ENCODE measurements at places on chromosomes 16 and 17.

DNA sequence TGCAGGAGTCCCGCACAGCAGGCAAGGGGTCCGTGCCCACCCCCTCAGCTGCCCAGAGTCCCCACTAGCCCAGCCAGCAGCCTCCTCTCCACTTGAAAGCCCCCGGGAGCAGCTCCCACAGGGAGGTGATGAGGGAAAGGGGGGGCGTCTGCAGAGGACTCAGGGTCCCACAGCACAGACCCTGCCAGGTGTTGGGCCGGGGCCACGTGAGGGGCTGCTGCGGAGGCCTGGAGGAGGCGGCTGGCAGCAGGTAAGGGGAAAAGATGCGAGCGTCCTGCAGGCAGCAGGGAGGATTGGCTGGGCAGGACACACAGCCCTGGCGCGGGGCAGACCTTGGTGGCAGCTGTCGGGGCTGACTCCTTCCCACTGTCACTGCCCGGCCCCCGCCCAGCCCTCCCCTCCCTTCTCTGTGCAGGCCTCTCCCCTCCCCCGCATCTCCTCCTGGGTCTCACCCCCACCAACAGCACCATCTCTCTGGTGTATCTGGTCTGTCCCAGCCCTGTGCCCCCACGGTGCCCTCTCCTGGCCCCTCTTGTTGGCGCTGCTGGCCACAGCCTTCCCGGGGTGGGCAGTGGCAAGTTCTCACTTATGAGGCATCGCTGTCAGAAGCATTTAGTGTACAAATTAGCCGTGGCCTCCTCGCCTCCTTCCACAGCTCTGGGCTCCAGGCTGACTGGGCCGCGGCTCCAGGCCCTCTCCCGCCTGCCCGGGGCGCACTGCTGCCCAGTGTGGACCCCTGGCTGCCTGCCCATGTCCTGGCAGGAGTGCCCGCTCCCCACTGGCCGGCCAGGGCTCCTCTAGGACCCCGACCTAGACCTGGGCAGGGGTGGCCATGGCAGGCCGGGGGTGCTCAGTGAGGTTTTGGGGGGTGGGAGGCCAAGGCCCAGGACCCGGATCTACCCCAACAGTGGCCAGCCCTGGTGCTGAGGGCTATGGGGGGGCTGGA is 4.4 kb upstream of the PRR35 start:
- no peak for DNase-seq

- peak; percentile 84 for DNase-seq
Observed at GRCh38 chr17:79664930-79665737, 54.3 kb upstream of the RBFOX3 start.

DNA sequence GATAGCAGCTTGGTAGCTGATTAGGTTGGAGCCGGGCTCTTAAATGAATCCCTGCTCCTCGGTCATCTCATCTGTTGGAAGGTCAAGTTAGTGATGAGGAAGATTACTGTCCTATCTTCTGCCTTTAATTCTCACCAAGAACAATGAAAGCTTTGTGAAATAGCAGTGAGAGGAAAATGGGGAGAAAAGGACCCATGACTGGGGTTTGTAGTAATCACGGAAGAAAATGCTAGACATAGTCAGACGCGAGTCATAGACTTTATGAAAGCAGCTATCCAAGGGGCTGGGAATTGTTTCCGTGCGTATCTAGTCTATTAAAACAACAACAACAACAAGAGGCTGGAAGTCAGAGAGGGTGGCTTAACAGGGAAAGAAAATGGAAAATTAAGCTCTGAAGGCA is 18.3 kb downstream of the PIK3R5 start:
- DNase-seq, result no peak

DNA sequence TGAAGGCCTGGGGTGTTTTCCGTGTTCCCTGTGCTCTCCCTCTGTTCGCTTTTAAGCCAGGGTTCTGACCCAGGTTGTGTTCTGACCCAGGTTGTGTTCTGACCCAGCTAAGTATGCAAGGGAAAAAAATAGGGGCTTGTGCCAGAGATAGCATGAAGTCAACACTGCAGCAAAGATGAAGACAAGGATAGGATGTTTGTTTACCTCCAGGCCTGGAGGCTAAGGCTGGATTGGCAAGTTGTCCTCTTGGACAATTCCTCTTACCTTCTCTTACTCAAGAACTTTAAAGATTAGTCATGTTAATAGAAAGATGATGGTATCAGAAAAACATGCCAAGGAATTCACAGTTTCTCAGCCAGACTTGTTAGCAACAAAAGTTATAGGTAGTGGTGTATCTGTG is 19.4 kb downstream of the LYRM9 start:
- DNase-seq, result no peak

- DNase-seq, result no peak
Observed at GRCh38 chr16:31224092-31224955, 7.4 kb upstream of the PYDC1 start.

DNA sequence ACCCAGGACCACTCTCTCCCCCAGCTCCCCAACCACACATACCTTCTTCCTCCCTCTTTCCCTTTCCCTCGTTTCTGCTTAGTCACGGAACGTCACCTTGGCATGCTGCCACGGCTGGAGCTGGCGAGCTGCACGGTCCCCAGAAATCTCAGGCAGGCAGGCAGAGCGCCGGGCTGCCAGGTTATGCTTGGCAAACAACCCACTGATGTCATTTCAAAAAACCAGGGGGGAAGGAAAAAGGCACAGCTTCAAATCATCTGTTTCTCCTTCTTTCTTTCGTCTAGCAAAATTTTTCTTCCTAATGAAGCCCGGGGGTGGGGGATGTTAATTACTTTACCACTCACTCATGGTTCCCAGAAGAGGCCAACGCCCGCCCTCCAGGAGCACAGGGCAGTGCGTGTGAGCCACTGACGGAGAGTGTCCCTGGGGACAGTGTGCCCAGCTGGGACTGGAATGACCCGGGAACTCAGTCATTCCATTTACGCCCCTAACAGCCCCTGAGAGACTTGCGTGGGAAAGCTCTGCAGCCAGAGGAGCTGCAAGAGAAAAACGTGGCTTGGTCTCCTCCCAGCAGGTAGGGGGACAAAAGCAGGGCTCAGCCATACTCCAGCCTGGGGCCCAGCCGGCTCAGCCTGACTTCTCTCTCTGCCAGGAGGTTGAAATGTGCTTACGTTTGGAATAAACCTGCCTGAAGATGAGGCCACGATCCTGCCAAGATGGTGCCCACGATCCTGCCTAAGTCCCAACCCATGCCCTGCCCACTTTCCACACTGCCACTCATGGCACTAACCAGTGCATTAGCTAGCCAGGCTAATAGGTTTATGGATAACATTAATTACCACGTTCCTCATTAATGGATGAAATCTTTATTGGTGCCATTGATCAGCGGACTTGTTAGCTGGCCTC is 198.9 kb downstream of the ZFHX3 start:
- DNase-seq, result peak; percentile 85

GRCh38 chr17:9880582-9880999 is 24.5 kb downstream of the RCVRN start:
- no peak for DNase-seq

DNA sequence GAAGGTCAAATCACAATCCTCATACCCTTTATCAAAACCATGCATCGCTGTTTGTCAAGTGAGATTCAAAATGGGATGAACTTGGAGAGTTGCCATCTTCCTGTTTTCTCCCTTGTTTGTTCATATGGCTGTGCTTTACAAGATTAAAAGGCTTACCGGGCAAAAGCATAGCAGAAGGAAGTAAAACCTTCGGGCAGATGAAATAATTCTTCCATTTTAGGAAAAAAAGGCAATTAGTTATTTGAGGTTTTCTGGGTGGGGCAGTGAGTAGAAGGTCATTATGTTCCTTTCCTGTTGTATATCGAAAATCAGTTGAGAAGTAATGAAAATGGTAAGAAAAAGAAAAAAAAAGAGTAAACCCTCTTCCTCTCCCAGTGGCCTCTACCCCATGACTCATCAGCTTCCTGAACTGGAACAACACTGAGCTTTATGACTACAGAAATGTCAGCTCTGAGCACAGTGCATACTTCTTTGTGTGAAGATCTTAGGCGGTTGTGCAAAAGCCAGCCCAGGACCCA is 369.2 kb downstream of the CDH13 start:
- DNase-seq, result peak; percentile 33

DNA sequence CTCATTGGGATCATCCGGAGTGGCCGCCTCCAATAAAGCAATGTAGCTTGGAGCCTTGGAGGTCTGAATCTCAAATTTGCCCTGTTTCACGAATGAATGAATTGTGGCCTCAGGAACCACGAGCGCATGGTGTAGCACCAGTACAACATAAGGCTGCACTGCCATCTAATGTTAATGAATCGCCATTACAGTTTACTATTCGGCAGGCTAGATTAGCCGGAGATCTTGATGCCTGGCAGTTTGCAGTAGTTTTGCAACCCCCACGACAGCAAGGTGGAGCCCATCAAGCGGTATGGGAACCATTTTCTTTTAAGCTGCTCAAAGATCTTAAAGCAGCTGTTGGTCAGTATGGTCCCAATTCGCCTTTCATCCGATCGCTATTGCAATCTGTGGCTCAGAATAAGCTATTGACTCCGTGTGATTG is 18.8 kb downstream of the ALOX15B start:
- peak; percentile 55 for DNase-seq

GRCh38 chr17:45332989-45333701 is 16.3 kb upstream of the MAP3K14 start:
- peak; percentile 57 for DNase-seq

- DNase-seq, result no peak
Observed at GRCh38 chr17:55742272-55743102, 8.4 kb upstream of the PCTP start.

- DNase-seq, result no peak
Observed at GRCh38 chr17:49928837-49929475, 40.0 kb upstream of the DLX4 start.

DNA sequence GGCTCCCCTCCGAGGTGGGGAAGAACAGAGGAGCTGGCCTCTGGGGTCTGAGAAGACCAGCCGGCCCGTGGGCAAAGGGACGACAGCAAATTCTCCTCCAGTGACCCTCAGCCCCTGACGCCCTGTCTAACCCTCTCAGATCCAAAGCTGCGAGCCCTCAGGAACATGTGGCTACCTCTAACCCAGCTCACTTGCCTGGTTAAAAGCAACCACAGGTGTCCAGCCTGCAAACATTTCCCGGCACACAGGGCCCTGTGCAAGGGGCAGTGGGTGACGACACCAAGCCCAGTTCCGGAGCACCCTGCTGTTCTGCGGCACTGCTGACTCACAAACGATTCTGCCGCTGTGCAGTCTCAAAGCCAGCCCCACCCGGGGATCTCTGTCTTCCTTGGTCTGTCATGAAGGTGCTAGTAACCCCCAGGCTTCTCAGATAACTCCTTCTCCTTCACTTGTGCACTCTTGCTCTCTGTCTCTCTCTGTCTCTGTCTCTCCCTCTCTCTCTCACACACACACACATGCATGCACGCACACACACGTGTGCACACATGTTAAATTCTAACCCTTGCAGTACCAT is 23.0 kb downstream of the WNT3 start:
- DNase-seq, result no peak

- no peak for DNase-seq
Observed at GRCh38 chr17:42574463-42574862, 3.1 kb downstream of the PSMC3IP start.

DNA sequence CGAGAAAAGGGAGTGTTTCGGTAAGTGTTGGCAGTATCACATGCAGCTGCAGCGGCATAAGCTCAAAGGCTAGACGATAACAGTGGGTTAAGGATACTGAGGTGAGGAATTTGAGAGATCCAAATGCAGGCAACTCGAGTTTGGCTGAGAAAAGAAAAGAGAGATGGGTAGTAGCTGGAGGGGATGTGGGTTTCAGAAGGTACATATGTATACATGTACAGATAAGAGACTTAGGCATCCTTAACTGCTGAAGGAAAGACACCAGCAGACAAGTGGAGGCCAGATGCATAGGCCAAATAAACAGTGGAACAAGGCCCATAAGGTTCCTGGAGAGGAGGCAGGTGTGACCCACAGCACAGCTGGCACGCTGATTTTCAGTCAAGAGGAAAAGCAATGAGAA is 86.6 kb upstream of the NETO2 start:
- no peak for DNase-seq

- DNase-seq, result no peak
Observed at GRCh38 chr17:56919717-56920116, 5.9 kb upstream of the TRIM25 start.

DNA sequence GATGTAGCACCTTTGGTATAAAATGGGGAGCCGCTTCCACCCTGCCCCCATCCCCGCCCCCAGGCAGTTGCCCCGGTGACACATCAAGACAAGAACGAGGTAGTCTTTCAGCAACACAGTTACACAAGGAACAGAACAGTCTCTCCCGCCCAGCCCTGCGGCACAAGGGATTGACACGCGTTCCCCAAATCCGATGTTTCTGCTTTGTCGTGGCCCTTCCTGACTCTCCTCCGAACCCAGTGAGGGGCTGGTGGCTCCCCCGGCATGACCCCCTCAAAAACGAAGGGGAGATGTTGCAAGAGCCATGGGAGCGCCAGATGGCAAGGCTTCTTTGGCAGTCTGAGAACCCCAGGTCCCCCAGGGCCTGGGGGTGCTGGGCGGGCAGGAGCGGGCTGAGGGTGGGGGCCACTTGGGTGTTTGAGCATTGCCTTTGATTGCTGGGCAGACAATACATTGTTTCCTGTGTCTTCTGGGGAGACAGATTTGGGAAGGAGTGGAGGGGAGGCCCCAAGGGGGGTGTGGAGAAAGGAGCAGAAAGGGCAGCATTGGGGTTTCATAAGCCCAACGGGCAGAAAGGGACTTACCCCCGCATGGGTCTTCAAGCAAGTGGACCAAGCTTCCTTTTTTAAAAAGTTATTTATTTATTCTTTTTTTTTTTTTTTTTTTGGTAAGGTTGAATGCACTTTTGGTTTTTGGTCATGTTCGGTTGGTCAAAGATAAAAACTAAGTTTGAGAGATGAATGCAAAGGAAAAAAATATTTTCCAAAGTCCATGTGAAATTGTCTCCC is 16.6 kb downstream of the COL1A1 start:
- DNase-seq, result peak; percentile 95

DNA sequence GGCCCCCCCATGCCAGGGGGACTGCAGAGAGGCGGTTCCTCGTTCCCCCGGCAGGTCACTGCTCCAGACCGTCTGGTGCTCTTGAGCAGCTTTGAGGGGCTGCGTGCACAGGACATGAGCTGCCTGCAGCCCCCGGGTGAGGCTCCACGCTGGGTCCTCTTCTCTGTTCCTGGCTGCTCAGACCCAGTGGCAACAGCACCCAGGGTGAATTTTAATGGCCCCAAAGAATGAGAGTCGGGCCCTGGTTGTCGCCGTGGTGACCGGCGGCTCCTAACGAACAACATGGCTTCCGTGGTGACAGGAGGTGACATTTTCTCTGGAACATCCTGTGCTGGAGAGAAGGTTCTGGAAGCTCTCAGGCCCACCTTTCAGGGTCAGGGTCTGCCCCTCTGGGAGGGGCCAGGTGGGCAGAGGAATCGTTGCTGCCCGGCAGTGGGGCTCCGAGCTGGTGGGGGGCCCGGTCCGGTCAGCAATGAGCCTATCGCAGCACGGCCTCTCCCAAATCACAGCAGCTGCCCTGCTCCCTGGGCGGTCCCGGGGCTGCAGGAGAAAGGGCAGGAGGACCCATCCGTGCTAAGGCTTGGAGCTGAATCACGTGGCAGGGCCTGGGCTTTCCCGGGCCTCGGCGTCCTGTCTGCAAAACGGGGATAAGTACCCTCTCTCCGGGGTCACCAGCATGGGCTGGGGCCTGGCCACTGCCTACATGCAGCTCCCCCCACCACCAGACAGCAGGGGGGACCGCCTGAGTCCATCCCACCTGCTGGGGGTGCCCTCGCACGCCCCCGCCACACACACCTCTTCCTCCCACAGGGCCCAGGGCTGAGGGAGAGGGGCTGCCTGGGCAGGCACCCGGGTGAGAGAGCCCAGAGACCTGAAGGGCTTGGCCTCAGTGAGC is 3.4 kb upstream of the C1QTNF8 start:
- no peak for DNase-seq

- DNase-seq, result no peak
Observed at GRCh38 chr16:82133798-82134197, 36.2 kb downstream of the MPHOSPH6 start.
